Fibroblast of lung (primary cell): ENCODE measurements at places on chromosomes 16 and 17.

- no peak for DNase-seq
Measured at GRCh38 chr17:82175951-82176350, 36.7 kb downstream of the CCDC57 start.

DNA sequence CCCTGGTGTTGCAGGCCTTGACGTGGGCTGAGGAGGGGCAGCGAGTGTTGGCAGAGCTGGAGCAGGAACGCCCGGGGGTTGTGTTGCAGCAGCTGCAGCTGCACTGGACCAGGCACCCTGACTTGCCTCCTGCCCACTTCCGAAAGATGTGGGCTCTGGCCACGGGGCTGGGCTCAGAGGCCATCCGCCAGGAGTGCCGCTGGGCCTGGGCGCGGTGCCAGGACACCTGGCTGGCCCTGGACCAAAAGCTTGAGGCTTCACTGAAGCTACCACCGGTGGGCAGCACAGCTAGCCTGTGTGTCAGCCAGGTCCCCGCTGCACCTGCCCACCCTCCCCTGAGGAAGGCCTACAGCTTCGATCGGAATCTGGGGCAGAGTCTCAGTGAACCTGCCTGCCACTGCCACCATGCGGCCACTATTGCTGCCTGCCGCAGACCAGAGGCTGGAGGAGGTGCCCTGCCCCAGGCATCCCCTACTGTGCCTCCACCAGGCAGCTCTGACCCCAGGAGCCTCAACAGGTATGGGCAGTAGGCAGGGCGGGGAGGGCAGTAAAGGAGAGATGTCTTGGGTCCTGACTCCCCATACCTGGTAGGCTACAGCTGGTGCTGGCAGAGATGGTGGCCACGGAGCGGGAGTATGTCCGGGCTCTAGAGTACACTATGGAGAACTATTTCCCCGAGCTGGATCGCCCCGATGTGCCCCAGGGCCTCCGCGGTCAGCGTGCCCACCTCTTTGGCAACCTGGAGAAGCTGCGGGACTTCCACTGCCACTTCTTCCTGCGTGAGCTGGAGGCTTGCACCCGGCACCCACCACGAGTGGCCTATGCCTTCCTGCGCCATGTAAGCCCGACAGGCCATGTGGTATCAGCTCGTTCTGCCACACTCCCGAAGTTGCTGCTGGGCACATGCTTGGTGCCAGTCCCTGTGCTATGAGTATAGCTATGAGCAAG, 5.6 kb downstream of the PLEKHG4 start:
- DNase-seq = no peak

DNA sequence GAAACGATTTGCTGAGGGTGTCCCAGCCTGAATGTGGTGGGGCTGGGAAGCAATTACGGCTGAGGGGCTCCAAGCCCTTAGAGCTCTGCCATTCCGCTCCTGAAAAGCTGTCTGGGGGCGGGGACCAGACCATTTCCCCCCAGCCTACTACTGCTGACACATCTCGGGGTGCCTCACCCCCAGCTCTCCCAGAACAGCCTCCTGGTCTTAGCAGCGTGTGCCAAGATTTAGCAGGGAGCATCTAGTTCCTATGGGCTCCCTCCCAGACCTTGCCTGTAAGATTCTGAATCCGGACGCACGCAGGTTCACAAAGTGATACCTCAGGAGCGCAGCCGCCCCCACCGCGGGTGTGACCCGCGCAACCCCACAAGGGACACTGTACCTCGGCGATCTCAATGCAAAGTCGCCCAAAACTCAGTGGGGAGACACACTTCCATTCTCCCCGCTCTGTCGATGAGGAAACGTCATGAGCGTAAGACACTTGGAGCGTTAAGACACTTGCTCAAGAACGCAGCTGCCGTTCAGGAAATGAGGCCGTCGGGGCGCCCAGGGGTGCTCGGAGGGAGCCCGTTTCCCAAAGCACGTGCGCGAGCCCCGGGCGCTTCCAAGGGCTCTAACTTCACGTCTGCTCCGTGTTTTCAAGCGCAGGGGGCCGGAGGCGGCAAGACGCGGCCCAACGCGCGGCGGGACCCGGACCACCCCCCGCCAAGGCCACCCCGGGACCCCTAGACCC, 629 bp downstream of the GEMIN4 start:
- DNase-seq = peak; percentile 39

DNA sequence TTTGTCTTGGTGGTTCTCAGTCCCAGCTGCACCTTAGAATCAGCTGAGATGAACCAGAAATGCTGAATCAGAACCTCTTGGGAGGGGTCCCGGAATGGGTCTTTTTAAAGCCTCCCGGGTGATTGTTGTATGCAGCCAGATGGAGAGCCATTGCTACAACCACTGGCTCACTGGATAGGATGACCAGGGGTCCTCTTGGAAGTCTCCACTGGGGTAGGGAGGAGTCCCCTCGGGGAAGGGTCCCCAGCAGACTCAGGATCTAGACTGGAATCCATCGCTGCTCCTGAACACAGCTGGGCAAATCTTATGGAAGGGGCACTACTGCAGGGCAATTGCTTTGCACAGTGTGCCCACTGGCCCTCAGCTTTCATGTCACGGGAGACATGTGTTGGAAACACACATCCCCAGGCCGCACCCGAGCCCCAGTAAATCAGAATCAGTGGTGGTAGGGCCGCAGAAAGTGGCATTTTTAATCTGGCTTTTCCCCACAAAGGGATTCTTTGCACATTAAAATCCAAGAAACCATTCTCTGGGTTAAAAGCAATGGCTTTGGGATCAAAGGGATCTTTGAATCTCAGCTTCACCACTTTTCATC, 117.3 kb downstream of the IRX5 start:
- DNase-seq = no peak

DNA sequence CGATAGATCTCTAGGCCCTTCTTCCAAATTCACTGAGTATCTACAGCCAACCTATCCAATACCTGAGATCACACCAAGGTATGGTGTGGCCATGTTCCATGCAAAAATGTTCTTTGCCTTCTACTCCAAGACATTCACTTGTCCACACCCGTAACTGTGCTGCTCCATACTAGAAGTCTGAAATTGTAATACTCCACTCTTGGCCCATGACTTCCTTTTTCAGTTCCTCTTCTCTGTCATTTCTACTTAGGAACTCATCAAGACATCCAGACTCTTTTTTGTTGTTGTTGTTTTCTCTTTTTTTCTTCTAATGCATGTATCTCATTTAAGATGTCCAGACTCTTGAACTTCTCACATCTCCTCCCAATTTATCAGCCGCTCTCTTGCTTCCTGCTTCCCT, 42.5 kb upstream of the KSR1 start:
- no peak for DNase-seq

DNA sequence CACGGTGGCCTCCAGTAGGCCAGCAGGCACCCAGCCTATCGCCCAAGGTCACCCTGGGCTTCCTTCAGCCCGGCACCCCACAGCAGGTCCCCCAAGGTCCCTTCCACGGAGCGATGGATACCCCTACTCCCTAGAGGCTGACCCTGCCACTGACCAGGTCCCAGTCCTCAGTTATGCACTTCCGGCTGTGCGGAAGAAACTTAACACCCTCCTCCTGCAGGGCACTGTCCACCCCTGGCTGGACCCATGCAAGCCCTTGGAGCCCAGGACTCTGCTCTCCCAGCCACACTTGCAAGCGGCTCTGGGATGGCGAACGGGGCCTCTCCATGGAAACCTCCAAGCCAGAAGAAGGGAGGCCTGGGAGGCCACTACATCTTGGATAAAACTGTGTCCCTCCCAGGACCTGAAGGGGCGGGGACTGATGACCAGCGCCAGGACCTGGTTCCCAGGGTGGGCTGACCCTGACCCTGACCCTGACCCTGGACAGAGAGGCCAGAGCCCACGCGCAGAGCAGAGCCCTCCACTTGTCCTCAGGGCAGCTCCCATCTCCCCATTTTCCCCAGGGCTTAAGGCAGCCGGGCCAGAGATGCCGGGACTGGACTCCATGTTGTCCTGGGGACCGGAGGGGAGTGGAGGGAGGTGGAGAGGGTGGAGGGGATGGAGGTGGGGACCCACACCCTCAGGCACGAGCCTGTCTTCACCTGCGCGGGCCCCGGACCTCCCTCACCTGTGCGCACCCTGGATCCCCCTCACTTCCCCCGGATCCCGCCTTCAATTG, 734 bp downstream of the CEP131 start:
- DNase-seq = no peak

DNA sequence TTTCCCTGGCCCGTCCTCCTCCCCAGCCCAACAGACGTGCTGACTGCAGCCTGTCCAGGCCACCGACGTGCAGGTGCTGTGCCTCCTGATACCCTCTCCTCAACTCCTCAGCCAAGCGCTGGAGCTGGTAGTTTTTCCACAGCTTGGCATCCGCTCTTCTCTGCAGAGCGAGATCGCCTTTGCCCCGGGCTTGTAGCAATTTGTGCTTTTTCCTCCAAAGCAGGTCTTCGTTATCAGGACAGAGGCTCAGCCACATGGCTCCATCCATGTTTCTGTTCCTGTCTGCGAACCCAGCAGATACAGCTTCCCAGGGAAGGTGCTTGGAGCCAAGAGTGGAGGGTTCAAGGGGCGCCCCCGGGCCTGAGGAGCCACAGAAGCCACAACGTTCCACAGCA, 10.9 kb downstream of the CEP295NL start:
- no peak for DNase-seq

- DNase-seq = no peak
Measured at GRCh38 chr17:46106966-46107644, 86.1 kb downstream of the KANSL1 start.

DNA sequence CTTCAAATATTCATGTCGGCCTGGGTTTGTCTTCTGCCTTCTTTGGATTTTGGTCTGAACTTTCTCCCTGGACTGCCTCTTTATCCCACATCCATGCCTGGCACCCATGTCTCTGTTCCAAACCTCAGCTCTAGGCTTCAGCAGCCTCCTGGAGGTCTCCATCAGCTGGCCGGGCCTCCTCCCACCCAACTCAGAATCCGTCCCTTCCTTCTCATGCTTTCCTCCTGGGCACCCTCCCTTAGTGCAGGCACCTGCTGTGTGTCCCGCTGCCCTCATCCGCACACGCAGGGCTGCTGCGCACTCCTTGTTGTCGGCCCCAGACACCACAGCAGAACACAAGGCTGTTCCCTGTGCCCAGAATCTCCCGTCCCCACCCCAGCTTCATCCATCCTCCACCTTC, 14.0 kb downstream of the LDHD start:
- no peak for DNase-seq

- DNase-seq = no peak
Measured at GRCh38 chr16:81836279-81837054, 57.4 kb downstream of the PLCG2 start.

- peak; percentile 78 for DNase-seq
Measured at GRCh38 chr16:55559233-55559632, 7.3 kb upstream of the CAPNS2 start.

GRCh38 chr17:37191219-37191618, 184.6 kb upstream of the C17orf78 start:
- peak; percentile 71 for DNase-seq

DNA sequence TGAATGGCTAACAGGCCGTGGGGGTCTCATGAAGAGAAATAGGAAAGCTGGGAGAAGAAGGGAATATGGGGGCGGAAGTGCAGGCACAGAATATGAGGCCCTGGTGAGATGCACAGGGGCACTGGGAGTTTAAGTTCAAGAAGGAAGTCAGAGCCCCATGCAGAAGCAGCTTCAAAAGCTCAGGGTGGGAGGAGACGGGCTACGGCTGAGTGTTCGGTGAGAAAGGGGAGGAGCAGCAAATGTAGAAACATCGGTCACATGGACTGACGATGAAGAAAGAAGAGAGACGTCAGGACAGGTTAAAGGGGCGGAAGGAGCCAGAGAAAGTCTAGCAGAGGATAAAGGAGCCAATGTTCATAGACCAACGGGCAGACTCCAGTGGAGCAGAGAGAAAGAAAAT, 204.5 kb upstream of the ZFHX3 start:
- DNase-seq = no peak

- peak; percentile 39 for DNase-seq
Measured at GRCh38 chr16:46690281-46691178, 1.1 kb downstream of the ORC6 start.

DNA sequence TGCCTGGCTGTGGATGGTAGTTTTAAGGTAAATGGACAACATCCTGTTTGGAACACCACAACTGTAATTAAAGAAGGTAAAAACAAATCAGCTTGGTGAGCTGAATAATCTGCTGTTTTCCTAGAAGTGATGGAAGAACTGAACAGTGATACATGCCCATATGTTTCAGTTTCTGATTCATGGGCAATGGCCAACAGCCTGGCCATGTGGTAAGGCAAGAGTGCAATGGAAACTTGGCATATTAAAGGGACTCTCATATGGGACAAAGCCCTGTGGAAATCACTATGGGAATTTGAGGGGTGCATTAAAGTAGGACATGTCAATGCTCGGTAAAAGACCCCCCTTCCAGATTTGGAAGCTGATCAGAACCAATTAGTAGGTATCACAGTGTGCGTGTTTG, 37.8 kb downstream of the IKZF3 start:
- no peak for DNase-seq

GRCh38 chr17:55284944-55285339, 20.2 kb downstream of the HLF start:
- DNase-seq = no peak

- DNase-seq = no peak
Measured at GRCh38 chr17:51721730-51722129, 436.8 kb downstream of the CA10 start.

DNA sequence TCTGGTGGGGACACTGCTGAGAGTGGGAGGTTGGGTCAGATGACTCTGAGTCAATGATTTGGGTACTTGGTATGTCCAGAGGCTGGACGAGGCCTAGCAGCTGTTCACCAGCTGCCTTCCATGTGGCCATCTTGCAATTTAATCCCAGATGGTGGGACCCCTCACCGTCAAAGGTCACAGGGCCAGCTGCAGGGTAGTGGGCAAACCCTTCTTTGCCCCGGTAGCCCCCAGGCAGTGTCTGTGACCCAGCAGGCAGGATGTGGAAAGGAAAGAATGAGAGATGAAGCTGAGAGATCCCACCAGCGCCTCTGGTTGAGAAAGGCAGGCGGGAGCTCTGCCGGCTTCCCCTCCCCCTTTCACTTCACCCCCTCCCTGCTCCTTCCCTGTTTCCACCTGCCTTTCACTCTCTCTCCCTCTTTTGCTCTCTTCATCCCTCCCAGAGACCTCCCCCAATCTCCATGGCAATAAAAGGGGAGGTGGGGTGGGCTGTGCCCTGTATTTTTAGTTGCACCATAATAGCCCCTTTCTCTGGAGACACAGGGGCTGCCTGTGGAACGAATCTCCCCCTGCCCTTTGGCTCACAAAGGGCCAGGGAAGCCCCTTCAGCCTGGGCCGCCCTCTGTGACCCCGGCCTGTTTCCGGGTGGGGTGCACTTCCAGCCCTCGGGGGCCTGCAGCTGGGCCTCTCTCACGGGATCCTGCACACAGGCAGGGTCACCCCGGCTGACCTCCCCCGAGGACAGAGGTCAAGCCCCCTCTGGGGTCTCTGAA, 20.2 kb downstream of the CDK5RAP3 start:
- peak; percentile 32 for DNase-seq
